ENCODE measurements at places on chromosomes 3 and 15.
A peak's percentile ranks its signal among the peaks of the same experiment; 100 is the strongest.

GRCh38 chr3:194046995-194047645 is 88.8 kb upstream of the HES1 start:
- no peak for DNase-seq

DNA sequence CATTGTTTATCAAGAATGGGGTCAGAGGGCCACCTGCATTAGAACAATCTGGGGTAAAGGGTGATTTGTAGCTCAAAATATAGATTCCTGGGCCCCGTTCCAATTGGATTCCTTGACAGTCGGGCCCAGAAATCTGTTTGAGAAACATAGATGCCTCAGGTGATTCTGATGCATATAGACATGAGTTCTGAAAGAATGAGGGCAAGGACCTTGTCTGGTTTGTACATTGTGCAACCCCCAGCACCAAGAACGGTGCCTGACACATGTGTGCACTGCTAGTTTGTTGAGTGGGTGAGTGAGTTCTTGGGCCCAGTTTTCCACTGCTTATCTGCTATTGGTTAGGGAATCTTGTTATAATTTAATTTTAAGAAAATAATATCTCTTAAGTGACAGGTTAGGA is 16.6 kb downstream of the CRYBG3 start:
- DNase-seq = no peak

- no peak for DNase-seq
Observed at GRCh38 chr3:83500422-83500821, 1458.4 kb upstream of the CADM2 start.

DNA sequence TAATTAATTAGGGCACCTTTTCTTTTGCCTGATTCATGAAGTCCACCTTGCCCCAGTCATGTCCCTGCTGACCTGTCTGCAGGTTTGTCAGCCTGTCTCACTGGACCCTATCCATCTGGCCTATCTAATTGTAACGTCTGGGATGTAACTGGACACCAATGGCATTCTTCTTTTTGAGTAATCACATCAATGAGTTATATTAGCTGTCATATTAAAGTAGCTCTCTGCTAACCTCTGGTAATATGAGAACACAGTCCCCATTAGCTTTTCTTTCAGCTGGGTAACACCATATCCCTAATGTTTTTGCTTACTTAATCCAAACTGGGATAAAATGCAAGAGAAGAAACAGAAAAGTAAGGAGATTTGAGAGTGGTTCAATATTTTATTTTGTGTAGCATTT is 166.2 kb upstream of the VEPH1 start:
- DNase-seq = no peak

- no peak for DNase-seq
Observed at GRCh38 chr15:56052395-56053045, 59.1 kb upstream of the NEDD4 start.

DNA sequence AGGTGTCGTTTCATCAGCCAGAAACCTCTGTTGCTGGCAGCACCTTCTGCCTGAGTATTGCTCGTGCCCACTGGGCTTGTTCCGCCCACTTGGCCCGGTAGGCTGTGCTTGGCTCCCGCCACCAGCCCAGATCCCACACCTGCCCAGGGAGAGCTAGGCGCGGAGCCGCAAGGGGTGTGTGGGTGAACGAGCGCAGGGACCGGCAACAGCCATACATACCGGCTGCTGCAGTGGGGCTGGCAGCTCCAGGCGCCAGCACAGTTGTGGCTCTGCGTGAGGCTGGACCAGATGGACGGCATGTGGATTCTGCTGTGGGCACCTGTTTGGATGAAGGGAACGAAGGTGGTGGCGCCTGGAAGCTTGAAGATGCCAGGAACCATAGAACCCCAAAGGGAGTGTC is 331.5 kb upstream of the MCTP2 start:
- no peak for DNase-seq

DNA sequence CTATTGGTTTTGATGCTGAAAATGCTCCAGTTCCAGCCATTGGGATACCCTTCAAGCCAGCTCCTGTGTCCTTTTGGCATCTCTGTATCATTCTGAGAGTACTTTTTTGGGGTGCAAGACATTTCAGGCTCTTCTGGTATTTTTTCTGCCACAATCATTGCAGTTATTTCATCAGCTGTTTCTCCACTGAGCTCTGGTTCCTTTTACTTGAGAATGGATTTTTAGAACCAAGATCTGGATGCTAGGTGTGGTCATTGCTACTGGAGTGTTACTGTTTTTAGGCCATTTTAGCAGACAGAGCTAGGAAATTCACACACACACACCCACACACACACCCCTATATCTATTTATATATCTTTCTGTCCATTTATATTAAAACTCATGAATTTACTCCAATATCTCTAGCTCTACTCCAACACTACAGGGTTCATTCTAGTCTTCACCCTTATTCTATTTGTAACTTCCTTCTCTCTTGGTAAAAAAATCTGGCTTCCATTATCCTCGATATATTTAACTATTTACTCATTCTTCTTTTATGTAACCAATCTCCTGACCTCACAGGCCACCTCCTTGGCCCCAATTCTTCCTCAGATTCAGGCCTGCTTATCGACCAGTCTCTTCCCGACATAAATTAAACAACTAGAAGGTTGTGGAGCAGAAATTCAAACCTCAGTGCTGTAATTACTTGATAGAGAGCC is 17.0 kb downstream of the SLC35G2 start:
- no peak for DNase-seq

GRCh38 chr3:189688262-189688661 is 57.1 kb downstream of the TP63 start:
- DNase-seq = no peak

DNA sequence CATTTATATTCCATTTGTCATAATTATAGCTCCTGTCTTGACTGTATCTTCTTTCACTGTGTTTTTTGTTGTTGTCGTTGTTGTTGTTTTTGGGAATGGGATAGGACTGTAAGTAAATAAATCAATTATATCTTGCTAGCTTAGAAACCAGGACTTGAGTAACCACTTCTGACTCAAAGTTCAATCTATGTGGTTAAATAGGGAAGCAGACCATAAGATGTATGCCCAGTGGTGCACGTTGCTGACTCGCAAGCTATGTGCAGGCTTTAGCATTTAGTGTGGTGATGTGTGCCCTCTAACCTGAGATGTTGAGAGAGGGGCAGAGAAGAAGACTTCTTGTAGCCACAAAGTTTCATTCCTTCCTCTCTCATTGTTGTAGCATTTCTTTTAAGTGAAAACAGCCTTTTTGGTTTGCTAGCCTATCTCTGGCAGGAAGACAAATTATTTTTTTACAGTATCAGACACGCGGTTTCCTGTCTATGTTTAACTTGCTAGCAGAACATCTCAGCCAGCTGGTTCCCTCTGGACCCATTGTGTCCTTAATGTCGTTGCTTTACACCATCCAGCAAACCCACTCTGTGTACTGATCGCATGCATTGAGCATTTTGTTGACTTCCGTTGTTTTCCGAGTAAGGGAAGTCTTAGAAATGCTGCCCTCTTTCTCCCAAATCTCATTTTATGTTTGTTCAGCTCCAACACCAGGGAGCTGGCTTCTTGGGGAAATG is 52.1 kb downstream of the TGFBR2 start:
- DNase-seq = peak; percentile 63

- peak; percentile 84 for DNase-seq
Observed at GRCh38 chr3:16511681-16512434, 1.6 kb downstream of the RFTN1 start.

- no peak for DNase-seq
Observed at GRCh38 chr3:157112536-157112935, 47.4 kb downstream of the CCNL1 start.

DNA sequence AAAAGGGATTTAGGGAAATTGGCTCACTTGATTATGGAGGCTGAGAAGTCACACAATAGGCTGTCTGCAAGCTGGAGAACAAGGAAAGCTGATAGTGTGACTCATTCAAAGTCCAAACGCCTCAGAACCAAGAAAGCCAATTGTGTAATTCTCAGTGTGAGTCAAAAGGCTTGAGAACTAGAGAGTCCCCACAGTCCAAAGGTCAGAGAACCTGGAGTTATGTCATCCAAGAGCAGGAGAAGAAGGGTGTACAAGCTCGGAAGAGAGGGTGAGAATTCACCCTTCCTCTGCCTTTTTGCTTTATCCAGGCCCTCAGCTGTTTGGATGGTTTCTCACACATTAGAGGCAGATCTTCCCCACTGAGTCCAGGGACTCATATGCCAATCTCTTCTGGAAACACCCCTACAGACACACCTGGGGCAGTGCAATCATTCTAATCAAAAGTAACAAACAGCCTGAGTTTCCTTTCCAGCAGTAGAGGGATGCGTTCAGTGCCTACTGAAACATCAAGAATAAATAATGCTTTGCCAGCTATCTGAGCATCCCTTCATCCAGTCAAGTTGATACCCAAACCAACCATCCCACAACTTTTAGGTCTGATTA is 271.5 kb downstream of the SATB1 start:
- DNase-seq = no peak

DNA sequence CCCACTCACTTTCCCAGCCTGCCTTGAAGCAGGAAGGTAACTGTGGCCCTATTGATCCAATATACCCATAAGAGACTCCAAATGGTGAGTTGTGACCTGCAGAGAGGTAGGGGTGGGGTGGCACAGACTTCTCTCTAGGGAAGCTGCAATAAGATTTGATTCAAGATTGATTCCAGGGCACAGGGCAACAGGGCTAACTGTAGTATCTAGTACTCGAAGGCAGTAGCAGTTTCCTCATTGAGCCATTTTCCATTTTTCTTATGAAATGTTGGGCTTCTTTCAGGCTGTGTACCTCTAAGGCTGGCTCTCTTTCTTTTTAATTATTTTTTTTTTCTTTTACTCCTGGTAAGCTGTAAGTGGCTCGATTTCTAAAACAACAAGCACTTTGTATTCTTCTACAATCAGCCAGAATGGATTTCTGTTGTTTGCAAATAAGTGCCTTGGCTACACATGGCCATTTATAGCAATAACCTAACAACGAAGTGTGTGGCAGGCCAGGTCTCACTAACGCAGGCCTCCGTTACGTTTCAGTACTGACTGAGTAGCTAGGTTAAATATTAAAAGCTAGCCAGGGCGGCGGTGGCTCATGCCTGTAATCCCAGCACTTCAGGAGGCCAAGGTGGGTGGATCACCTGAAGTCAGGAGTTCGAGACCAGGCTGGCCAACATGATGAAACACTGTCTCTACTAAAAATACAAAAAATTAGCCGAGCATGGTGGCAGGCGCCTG is 19.3 kb downstream of the CCDC12 start:
- no peak for DNase-seq

GRCh38 chr3:65604863-65605526 is 433.7 kb downstream of the MAGI1 start:
- DNase-seq = no peak

GRCh38 chr3:50430950-50431435 is 71.7 kb upstream of the TMEM115 start:
- no peak for DNase-seq

GRCh38 chr3:56222866-56223265 is 245.4 kb downstream of the ERC2 start:
- DNase-seq = no peak

GRCh38 chr15:55555089-55555488 is 33.1 kb downstream of the PYGO1 start:
- no peak for DNase-seq
